ENCODE measurements at places on chromosomes 12 and 14.

DNA sequence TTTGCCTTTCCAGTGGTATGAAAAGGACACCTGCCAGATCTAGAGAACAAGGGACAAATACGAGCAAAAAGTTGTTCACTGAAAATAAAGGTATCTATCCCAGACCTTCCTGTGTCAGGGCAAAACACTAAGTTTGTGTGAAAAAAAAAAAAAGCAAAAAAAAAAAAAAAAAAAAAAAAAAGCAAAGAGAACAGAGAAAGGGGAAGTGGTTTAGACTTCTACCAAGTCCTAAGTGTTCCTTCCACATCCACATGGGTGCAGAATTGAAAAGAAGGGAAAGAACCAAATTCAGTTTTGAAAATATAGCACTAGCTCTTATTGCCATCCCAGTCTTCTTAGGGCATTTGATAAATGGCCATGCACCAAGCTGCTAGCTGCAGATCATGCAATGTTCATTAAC is 41.7 kb downstream of the ZCRB1 start:
- no peak for DNase-seq

- DNase-seq, result no peak
Measured at GRCh38 chr12:128276471-128276870, 9.5 kb downstream of the TMEM132C start.

DNA sequence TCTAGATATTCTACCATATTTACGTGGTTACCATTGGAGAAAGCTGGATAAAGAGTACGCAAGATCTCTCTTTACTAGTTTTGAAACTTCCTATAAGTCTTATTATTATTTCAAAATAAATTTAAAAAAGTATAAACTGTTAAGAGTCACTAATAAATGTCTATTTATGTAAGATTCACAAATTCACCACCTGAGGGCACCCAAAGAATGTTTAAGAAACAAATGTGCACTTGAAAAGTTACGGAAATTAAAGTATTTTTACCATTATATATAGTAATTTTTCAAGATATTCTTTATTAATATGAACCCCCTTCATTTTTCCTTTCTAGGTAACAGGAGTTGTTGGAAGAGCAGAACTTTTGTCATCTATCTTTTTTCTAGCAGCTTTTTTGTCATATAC is 11.9 kb downstream of the TMTC3 start:
- peak; percentile 26 for DNase-seq

DNA sequence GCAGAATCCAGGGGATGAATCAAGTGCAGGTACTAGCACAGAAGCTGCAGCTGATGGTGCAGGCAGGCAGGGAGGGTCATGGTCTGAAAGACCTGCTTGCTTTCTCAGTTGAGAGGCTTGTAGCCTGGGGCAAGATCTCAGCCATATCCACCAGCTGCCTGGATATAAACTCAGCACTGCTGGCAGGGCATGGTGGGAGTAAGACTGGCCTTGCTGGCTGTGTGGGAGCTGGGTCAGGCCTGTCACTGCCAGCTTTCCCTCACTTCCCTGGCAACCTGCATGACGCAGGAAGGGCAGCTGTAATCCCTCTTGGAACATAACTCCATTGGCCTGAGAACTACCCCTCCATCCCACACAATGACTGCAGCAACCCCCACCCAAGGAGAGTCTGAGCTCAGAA is 230.1 kb downstream of the ANO6 start:
- no peak for DNase-seq

- DNase-seq, result no peak
Measured at GRCh38 chr12:124940143-124940392, 25.6 kb upstream of the UBC start.

DNA sequence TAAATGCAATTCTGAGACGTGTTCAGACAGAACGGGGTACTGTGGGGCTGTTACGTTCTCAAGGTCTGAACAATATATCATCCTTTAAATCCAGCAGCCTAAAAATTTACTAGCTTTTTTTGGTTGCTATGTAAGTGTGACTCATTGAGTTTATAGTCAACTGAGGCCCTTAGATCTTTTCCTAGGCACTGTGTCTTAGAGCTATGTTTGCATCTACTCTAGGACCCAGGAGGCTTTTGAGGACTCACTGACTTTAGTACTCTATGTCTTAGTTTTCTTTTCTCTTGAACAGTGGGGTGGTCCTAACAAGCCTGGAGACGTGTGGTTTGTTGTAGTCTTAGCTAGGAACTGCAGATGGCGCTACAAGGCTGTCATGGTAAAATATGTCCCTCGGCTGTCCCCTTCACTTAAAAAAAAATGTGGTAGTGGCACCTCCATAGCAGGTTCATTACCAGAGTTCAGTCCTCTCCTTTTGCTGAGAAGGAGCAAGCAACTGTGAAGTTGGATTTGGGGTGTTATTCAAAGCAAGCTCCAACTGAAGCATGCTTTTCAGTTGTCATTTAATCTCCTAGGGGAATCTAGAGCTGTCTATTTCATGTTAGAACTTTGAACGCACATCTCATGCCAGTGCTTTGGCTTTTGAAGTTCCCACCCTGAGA is 8.7 kb upstream of the SPATS2 start:
- peak; percentile 89 for DNase-seq

DNA sequence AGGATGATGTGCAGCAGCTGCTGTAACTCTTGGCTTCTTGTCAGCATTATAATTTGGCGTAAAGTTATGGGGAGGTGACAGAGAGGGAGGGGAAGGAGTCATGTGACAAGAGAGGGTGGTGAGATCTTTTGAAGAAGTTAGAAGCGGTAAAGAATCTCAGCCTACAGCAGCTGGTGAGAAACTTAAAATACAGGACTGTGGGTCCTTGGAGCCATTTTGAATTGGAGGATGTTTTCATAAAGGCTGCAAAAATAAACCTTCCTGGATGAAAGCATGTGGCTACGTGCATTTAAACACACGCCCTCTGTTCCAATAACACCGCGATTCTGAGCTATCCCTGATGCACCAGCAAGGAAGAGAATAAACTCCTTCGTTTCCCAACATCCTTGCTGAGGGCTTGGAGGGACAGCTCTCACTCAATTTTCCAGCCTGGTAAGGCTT is 133.7 kb downstream of the TMEM30B start:
- no peak for DNase-seq

- DNase-seq, result no peak
Measured at GRCh38 chr12:99859126-99859525, 125.6 kb downstream of the ANKS1B start.

DNA sequence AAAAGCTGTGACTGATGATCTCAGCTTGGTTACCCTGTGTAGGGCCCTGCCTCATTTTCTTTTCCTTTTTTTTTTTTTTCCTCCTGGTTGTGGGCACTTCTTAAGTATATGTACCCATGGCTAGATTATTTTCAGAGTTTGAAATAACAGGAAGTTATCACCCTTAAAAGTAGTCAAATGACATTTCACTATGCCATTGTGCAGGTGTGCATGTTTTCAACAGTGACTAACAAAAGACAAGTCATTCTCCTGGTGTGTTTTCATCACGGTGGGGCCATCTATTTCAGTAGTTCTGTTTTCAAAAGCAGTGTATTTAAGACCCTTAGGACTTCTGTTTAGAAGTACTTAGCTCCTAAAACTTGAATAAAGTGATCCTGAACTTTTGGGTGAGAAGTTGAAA is 15.0 kb downstream of the GABARAPL1 start:
- no peak for DNase-seq

GRCh38 chr12:131950182-131950913 is 606 bp downstream of the EP400 start:
- DNase-seq, result peak; percentile 52

- DNase-seq, result no peak
Measured at GRCh38 chr14:38070061-38070588, 137.6 kb upstream of the SSTR1 start.

DNA sequence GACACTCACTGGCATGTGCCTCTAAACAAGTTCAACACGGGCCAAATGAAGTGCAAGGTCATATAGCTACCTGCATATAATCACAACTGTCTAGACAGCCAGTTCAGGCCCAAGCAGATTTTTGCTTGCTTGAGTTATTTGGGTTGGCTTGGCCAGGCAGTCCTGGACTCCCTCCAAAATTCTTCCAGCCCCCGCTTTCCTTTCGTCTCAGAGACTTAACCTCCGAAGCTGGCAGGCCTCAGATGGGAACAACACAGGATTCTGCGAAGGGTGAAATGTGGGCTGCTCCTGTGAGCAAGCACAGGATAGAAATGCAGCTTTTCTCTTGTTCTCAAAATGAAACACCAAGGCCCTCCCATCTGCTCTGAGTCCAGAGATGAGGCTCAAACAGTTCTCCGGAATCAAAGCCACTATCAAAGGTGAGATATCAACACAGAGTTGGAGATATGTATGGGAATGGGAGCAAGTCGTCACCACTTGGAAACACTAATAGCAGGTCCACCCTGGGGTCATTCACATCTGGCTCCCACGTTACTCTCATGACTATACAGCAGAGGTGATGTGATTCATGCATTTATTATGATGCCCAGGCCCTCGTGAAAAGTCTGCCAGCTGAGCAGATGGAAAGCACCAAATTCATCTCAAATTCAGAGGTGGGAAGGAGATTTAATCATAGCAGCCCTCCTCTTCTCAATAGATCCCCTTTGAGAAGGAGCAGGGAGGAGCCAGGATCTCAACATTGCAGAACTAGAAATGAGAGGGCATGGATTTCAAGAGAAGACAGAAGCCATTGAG is 389.8 kb downstream of the NUAK1 start:
- no peak for DNase-seq

- DNase-seq, result no peak
Measured at GRCh38 chr12:19904819-19905218, 463.5 kb upstream of the PDE3A start.

DNA sequence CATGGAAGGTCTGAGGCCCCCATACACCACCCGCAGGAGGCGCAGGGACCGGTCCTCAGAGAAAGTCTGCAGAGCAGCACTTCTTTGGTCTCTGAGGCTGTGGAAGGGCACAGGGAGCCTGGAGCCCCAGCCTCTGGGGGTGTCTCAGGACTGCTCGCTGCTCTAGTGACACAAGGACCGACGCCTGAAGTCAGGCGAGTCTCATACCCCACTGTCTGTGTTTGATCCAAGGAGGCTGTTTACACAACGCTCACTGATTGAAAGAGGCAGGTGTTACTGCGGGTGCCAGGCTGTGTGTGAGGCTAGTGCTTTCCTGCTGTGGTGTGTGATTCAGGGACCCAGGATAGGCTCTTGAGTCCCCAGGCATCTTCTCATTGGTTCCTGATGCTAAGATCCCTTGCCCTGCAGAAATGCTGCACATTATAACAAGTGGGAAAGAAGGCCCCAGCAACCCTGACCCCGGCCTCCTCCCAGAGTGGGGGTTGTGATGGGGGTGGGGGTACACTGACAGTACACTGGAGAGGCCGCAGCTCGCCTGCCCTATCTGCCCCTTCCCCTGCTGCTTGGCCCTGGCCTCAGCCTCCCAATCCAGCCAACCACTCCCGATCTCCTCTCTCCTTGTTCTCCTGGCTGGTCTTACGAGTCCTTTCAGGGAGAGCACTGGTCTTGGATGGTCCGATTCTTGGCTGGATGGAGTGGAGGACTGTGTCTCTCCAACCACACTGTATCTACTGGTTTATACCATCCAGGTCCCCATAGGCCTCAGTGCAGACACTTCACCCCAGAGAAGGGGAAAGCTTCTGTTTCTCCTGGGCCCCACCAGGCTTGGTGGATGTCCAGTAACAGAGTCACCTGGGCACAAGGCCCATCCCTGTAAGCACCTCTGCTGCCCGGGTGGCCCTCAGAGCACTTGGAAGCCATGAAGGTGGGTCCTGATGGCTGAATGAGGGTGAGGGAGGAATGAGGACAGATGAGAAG is 6.6 kb downstream of the CACNA2D4 start:
- no peak for DNase-seq

DNA sequence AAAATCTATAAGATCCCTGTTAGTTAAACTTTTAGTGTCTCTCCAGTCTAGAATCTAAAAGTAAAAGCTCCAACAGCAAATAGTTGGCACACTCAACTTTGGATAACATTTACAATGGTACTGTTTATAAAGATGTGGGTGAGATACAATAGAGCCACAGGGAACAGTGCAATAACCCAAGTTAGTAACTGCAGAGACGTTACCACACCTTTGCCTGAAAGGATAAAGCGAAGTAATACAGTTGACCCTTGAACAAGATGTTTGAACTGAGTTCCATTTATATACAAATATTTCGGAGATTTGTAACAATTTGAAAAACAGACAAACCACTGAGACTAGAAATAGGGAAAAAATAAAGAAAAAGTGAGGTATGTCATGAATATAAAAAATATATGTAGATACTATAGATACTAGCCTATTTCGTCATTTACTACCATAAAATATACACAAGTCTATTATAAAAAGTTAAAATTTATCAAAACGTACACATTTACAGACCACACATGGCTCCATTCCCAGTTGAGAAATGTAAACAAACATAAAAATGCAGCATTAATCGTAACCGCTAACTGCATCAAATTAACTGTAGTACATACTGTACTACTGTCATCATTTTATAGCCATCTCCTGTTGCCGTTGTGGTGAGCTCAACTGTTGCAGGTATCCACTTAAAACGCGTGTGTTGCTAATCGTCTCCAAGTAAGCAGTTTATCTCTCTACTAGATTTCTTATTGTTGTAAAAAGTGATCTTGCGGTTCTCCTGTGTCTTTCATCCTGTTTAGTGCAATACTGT is 56.5 kb upstream of the HIF1A start:
- DNase-seq, result no peak

DNA sequence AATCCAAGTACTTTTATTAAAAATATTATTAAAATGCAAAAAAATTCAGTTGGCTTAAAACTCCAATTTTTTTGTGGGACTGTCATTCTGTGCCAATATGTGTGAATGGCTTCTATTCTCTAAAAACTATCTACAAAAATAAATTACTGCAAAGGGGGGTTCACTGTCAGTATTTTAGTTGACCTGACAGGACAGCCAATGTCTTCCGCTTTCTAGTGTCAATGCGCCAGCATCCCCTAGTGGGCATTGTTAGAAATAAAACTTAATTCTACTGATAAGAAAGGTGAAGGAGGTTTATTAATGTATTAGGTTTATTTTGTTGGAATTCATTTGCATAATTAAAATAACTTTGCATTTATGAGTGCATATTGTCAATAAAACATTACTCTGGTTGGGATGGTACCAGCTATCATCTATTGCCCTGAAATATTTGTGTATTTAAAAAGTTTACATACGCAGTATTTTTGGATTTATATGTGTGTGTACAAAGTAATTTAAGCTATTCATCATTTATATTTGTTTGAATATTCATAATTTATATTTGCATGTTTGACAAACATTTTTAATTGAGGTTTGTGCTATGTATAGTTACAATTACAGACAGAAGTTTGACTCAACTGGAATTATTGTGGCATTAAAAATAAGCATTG is 527.2 kb downstream of the FLRT2 start:
- peak; percentile 16 for DNase-seq

DNA sequence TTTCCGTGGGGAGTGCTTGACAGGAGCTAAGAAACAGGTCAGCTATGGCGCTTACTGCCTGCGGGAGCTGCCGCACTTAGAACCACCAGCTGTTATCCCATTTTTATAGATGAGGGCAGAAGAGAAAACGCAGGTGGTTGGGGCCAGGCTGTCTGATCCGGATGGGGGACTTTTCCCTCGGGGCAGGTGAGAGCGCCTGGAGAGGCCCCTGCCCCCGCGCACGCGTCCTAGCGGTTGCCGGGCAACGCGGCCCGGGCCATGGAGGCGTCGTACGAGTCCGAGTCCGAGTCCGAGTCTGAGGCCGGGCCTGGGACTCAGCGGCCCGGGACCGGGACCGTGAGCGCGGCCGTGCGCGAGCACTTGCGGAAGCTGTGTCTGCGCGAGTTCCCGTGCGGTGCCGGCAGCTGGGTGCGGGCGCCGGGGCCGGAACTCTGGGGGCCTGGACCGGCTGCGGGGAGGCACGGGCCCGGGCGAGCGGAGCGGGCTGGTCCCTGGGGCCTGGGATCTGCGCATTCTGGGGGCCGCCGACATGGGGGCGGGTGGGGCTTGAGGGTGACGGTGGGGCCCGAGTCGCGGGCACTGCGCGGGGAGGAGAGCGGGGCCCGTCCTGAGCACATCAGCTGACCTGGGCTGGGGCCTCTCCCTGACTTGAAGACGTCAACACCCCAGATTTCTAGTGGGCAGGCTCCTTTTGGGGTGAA is at the start of gene LRRC43:
Gene LRRC43 (plus strand): TSS at position 237 of the 701 bp plus-strand sequence. CDS start 22 bp downstream, at position 259.
- DNase-seq, result no peak

All from GM12865 (cell line).